Activated T-cell treated with anti-CD3 and anti-CD28 coated beads, Interleukin-2, amount 50 U/mL, for 24 hours (primary cell): ENCODE measurements at places on chromosomes 3 and 15.
A peak's percentile ranks its signal among the peaks of the same experiment; 100 is the strongest.

DNA sequence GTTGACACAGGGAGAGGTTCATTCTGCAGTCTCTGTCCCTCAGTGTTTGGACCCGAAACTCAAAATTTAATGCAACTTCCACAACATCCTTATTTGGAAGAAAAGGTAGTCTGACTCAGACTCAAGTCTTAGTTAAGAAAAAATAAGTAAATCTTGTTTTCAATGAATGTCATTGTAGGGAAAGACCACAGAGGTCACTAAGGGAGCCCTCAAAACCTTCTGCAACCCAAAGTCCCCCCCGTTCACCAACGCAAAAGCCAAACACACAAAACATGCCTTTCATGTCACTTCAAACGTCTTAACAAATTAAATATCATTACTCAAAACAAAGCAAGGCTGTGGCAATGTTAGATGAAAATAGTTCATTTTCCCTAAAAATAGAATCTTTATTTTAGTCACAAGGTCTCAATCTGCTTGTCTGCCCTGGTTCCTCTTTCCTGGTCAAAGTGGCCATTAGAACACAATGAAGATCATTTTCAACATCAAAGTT, 20.9 kb upstream of the SSUH2 start:
- no peak overlapping the region for H3K4me3 ChIP-seq
- H3K36me3 ChIP-seq, result no peaks in the 10 kb centered on the region
- no peak for DNase-seq
- no peak overlapping the region for H3K27ac ChIP-seq
- no peaks in the 10 kb centered on the region for H3K4me1 ChIP-seq

GRCh38 chr3:107124885-107125284, 252.4 kb upstream of the CCDC54 start:
- no peaks in the 10 kb centered on the region for H3K4me1 ChIP-seq
- peaks cover 2% of the 10 kb centered on the region for H3K27me3 ChIP-seq
- H3K27ac ChIP-seq, result no peak overlapping the region
- H3K36me3 ChIP-seq, result no peaks in the 10 kb centered on the region
- DNase-seq, result no peak

DNA sequence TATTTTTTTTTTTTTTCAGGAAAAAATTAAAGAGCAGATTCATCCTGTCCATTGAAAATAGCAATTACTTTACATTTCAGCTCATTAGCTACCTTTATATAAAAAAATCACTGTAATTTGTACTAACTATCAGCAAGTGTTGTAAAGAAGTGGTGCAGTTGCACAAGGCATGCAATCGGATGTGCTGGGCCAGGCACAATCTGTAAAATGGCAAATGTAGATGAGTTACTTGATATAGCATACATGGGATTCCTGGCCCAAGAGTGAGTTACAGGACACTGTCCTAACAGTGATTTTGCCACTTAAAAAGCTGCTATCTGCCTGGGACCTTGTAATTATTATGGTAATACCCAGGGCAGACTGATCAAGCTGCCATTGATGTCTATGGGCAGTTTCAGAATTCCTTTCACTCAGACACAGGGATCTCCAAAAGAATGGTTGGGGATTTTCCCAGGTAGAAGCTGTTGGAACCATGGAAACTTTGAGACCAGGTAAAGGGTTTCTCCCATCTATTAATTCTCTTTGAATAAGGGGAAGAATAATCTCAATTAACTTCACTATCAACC, 182.2 kb upstream of the ICE2 start:
- H3K4me3 ChIP-seq, result no peak overlapping the region
- peaks cover 35% of the 10 kb centered on the region for H3K4me1 ChIP-seq
- no peak overlapping the region for H3K27ac ChIP-seq
- DNase-seq, result no peak
- no peaks in the 10 kb centered on the region for H3K36me3 ChIP-seq

- H3K27ac ChIP-seq, result no peak overlapping the region
- peaks cover 4% of the 10 kb centered on the region for H3K27me3 ChIP-seq
- DNase-seq, result no peak
- H3K36me3 ChIP-seq, result no peaks in the 10 kb centered on the region
These were observed 134.8 kb downstream of the P2RY1 start for GRCh38 chr3:152969557-152970300.

DNA sequence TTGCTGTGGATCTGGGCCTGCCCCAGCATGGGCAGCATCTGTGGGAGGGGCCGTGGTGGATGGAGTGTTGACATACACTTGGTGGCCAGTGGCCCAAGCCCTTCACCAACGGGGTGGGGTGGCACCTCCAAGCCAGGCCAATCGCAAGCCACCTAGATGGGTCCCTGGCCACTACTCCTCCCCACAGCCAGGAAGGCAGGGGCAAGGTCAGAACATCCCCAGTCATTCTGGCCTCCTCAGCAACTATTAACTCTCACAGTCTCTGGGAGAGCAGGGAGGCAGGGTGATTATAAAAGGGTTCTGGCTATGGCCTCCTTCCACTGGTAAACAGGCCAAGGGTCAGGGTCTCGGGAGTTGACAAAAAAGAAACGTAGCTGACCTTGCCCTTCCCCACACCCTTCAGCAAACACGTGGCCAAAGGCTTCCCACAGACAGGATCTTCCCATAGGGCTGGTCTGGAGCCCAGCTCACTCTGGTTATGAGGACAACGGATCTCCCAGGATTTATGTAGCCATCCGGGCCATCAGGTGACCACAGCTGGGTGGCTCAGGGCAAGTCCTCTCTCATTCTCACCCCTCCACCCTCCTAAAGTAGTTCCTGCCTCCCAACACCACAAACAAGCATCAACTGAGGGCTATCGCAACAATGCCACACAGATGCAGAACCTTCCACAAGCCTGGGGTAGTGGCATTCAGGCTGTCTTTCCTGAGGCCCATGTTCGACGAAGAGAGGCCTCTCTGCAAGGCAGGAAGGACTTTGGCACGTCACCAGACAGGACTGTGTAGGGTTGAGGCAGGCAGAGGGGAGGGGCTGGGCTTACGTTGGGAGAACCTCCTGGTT, 18.9 kb downstream of the TLE3 start:
- H3K27me3 ChIP-seq, result no peaks in the 10 kb centered on the region
- no peak for DNase-seq
- peak overlapping the region; percentile 37 for H3K27ac ChIP-seq
- no peak overlapping the region for H3K4me3 ChIP-seq

- H3K27ac ChIP-seq, result no peak overlapping the region
- H3K27me3 ChIP-seq, result peaks cover 86% of the 10 kb centered on the region
- H3K4me3 ChIP-seq, result no peak overlapping the region
- H3K4me1 ChIP-seq, result peaks cover 6% of the 10 kb centered on the region
- DNase-seq, result no peak
These were observed 9.9 kb downstream of the ALDH1A3 start for GRCh38 chr15:100889385-100890050.

- DNase-seq, result no peak
- peak overlapping the region; percentile 89 for H3K27ac ChIP-seq
- H3K4me1 ChIP-seq, result peaks cover 11% of the 10 kb centered on the region
These were observed 122.6 kb downstream of the LRIG1 start for GRCh38 chr3:66378256-66378655.

DNA sequence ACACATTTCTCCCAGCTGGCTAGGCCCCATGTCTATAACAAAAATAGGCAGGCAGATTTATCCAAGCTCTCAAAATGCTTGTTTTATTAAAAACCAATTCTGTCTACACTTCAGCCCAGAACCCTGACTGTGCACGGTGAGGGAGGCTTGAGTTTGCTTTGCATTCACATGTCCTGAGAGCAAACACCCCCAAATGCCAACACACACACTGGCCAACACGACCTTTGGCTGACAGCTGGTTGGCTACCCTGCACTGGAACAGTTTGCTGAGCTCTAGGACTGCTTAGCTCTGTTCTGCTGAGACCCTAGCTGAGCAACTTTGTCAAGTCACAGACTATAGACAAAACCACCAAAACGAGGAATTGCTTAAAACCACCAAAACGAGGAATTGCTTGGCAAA, 3.6 kb downstream of the STIMATE start:
- no peaks in the 10 kb centered on the region for H3K27me3 ChIP-seq
- peaks cover 80% of the 10 kb centered on the region for H3K4me1 ChIP-seq
- DNase-seq, result no peak
- peaks cover 27% of the 10 kb centered on the region for H3K36me3 ChIP-seq
- peak overlapping the region; percentile 71 for H3K4me3 ChIP-seq
- H3K27ac ChIP-seq, result peak overlapping the region; percentile 90

GRCh38 chr3:36562945-36563344, 182.6 kb downstream of the STAC start:
- no peaks in the 10 kb centered on the region for H3K36me3 ChIP-seq
- no peak for DNase-seq
- no peaks in the 10 kb centered on the region for H3K4me1 ChIP-seq
- no peak overlapping the region for H3K4me3 ChIP-seq
- no peaks in the 10 kb centered on the region for H3K27me3 ChIP-seq
- no peak overlapping the region for H3K27ac ChIP-seq

- DNase-seq, result peak; percentile 21
- H3K4me1 ChIP-seq, result peaks cover 13% of the 10 kb centered on the region
- H3K36me3 ChIP-seq, result no peaks in the 10 kb centered on the region
These were observed 56.8 kb downstream of the ITGA11 start for GRCh38 chr15:68375191-68375631.

- H3K4me1 ChIP-seq, result no peaks in the 10 kb centered on the region
- H3K4me3 ChIP-seq, result no peak overlapping the region
- H3K27ac ChIP-seq, result no peak overlapping the region
- no peak for DNase-seq
- H3K27me3 ChIP-seq, result no peaks in the 10 kb centered on the region
These were observed 194.1 kb downstream of the ROBO2 start for GRCh38 chr3:77234004-77234403.

DNA sequence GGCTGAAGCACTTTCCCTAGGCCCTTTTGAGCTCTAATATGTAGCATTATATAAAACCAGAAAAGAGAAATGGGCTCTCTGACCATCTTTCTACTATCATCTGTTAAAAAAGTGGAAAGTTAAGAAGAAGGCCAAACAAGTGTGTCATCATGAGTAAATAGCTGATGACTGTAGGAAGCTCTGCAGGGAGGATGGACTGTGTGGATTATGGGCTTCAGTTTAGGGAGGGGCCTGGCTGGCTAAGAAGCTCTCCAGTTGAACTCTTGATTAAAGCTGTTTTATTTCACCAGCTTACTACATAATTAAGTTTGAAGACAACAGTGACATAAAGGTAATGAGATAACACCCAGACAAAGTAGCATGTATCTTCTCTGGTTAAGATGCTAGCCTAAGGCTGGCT, 30.6 kb downstream of the INTS14 start:
- peaks cover 20% of the 10 kb centered on the region for H3K4me1 ChIP-seq
- no peak overlapping the region for H3K4me3 ChIP-seq
- H3K27me3 ChIP-seq, result no peaks in the 10 kb centered on the region
- H3K36me3 ChIP-seq, result peaks cover 91% of the 10 kb centered on the region
- no peak for DNase-seq
- peak overlapping the region; percentile 78 for H3K27ac ChIP-seq

DNA sequence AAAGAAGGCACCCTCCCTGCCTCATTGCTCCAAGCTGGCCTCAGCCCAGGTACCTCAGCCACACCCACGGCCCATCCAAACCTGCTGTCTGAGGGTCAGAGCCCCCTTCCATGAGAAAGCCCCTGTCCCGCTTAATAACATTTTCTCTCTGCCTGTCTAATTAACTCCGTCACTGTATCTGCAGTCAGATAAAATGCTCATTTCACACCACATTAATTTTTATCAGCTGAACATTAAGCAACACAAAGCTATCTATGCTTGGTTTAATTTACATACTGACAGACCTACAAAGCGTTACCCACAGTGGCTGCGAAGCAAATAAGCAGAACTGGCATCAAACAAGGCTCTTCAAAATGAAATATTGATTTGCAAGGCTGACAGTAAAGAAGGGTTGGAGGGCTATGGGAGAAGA, 309.8 kb upstream of the ICE2 start:
- H3K36me3 ChIP-seq, result peaks cover 9% of the 10 kb centered on the region
- peaks cover 71% of the 10 kb centered on the region for H3K4me1 ChIP-seq
- peak overlapping the region; percentile 66 for H3K27ac ChIP-seq

DNA sequence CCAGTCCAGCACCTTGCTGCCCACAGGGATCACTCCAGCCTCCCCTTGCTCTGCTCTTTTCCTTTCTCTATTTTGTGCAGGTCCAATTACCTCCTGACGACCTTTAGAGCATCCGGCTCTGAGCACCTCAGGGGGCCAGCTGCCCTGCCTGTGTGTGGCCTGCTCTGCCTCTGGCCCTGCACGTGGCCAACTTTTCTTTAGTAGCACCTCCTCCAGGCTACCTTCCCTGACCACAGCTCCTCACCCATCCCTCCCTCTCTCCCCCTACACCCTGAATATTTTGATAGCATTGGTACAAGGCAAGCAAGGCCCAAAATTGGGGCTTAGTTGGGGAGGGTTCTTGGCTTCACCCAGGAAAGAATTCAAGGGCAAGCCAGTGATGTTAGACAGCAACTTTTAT, 66.9 kb upstream of the PRR20G start:
- H3K4me3 ChIP-seq, result no peak overlapping the region
- H3K4me1 ChIP-seq, result no peaks in the 10 kb centered on the region
- H3K27me3 ChIP-seq, result peaks cover 8% of the 10 kb centered on the region
- no peaks in the 10 kb centered on the region for H3K36me3 ChIP-seq
- DNase-seq, result no peak
- H3K27ac ChIP-seq, result no peak overlapping the region
